GM23248 (cell line): ENCODE measurements at places on chromosomes 4 and X.

- no peak for DNase-seq
Observed at GRCh38 chr4:105327956-105328355, 145.9 kb downstream of the PPA2 start.

GRCh38 chr4:27293831-27294230, 433.2 kb downstream of the STIM2 start:
- DNase-seq, result no peak

GRCh38 chr4:28373191-28373590, 1512.5 kb downstream of the STIM2 start:
- no peak for DNase-seq

DNA sequence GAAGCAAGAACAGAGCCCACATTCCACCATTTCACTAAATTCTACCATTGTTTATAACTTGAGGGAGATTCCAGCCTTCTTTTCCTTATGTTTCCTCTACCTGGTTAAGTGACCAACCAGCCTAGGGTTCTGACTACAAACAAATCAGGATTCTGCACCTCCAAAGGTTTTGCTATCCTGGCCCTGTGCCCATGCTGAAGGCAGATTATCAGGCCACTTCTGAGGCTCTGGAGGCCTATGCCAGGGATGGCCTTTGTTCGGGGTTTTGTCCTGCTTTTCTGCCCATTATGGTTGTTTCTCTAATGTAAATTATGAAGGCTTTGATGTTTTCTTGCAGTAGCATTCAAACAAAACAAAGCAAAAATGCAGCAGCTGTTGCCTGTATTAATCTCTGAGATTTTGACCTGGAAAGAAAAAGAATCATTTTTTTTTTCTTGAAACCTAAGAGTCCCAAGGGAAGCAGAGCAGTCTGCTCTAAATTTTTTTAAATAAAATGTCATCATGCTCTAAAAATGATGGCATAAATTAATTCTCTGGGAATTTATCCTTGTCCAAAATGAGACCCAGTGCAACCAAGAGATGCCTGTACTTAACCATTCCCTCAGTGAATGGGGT, 55.6 kb downstream of the RNF150 start:
- DNase-seq, result no peak

GRCh38 chrX:71619986-71620385, 1.7 kb upstream of the CXCR3 start:
- no peak for DNase-seq
